ENCODE measurements at places on chromosomes 3 and 15.

- no peak for DNase-seq
Measured at GRCh38 chr3:189269365-189269764, 97.6 kb downstream of the TPRG1 start.

- DNase-seq, result no peak
Measured at GRCh38 chr3:139238281-139239030, 105.4 kb upstream of the MRPS22 start.

- DNase-seq, result no peak
Measured at GRCh38 chr3:33030802-33031201, 66.1 kb downstream of the GLB1 start.

DNA sequence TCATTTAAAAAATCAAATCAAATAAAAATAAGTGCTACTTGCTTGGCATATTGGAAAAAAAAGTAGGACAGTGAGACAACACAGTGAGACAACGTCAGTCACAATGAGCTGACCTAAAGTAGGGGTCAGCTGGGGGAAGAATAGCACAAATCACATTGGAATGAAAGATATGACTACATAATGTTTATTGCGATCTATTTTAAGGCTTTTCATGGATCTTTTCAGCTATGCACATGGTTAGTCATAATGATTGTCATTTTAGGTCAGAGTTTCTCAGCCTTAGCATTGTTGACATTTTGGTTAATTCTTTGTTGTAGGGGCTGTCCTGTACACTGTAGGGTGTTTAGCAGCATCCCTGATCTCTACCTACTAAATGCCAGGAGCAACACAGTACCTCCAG is 44.5 kb downstream of the CMSS1 start:
- DNase-seq, result no peak

DNA sequence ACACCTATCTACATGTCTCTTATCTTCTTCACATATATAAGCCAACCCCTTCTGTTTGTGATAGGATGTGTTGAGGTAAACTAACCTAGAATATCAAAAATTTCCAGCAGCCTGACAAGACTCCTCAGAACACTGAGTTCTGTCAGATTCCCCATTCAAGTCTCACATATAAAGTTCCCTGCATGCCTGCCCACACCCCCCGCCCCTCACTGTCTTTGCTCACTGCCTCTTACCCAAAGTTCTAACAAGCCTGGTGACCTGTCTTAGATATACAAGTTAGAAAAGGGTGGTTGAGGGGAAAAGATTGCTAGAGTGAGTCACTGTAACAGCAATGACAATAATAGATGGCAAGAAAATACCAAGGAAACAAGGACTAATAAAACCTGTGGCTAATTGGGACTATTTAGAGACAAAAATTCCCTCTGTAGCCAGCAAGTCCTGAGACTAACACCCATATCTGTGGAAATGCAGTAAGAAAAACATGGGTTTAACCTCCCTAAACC is 40.1 kb downstream of the FBXO22 start:
- DNase-seq, result no peak

DNA sequence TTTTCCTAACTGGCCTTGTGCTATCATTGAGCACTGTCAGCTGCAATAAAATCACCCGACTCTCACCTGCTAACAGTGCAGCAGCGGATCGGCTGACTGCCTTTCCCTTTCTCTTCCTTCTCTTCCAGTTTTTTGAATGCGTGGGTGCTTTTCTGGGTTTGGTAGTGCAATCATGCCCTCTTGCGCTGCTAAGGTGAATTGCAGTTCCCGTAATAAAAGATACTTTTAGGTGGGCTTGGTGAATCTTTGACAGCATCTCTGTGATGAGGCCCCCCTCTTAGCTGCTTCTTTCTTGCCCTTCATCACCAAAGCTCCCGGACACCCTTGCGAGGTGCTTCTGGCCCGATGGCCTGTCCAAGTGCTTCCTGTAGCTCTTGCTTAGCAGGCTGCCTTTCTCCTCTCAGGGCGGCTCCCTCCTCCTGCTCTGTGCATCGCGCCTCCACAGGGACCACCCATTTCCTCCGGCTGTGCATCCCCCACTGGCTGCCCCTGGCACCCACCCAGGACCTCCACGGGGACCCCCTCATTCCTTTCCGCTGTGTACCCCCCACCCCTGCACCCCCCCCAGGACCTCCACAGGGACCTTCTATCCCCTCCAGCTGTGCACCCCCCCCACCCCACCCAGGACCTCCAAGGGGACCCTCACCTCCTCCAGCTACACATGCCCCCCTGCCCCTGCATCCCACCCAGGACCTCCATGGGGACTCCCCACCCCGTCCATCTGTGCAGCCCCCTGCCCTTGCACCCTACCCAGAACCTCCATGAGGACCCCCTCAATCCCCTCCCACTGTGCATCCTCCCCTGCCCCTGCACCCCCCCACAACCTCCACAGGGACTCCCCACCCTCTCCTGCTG is 50.8 kb upstream of the RPL32 start:
- peak; percentile 40 for DNase-seq

DNA sequence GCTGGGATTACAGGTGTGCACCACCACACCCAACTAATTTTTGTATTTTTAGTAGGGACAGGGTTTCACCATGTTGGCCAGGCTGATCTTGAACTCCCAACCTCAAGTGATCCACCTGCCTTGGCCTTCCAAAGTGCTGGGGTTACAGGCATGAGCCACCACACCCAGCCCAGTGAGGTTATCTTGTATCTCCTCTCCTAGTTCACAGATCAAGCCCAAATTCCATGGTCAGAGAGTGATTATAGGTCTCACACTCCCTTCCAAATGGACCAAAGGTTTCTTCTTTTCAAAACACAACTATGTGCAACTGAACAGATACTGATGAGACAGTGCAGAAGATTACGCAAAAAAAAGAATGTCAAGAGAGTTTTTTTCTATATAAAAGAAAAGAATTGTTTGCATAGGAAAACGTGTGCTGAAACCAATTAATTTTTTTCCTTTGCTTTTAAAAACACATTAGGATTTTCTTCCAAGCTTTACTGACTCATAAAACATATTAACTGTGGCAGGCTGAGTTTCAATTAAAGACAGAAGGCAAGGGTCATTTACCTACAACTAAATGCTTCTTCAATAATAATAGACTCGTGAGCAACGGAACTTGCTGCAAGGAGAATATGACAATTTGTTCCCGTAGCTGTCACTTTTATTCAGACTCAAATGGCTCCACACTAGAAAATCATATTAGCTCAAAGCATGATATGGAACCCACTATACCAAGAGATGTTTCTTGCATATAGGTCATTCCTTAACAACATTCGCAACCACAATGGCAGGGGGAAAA is 30.4 kb upstream of the THUMPD3 start:
- DNase-seq, result no peak

- DNase-seq, result peak; percentile 78
Measured at GRCh38 chr3:25120665-25121064, 307.4 kb upstream of the RARB start.

- DNase-seq, result no peak
Measured at GRCh38 chr3:170085396-170085795, 47.6 kb downstream of the GPR160 start.

GRCh38 chr3:177377166-177377565 is 179.9 kb upstream of the TBL1XR1 start:
- peak; percentile 76 for DNase-seq

DNA sequence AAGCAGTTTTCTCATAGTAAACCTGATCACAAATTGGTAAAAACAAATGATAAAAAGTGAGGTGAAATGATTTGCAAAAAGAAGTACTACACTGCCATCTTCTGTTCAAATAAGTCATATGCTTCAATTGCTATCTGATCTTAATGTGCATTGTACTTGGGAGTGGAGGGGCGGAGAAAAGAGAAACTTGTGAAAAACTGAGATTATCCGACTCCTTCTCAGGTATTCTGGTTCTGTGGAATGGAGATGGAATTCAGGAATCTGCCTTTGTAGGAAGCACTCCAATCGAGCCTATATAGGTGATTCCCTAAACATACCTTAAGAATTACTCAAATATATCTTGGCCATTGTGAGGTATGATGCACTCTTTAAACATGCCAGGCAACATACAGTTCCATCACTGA is 180.6 kb downstream of the CHL1 start:
- DNase-seq, result no peak

DNA sequence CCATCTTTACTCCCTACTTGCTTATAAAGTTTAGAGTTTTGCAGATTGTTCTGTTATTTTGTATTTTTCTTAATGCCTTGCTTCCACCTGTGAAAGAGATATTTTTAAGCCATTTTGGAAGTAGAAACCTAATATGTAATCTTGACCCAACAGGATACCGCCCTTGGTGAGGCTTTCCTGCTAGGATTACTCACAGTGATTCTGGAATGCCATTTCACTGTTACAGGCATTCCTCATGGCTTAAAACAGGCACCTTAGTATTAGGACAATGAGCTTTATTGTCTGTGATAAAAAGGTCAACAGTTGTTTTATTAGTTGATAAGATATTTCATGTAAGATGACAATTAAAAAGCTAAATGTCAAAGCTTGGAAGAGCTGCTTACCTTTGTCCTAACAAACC is 58.2 kb downstream of the PHLDB2 start:
- no peak for DNase-seq

DNA sequence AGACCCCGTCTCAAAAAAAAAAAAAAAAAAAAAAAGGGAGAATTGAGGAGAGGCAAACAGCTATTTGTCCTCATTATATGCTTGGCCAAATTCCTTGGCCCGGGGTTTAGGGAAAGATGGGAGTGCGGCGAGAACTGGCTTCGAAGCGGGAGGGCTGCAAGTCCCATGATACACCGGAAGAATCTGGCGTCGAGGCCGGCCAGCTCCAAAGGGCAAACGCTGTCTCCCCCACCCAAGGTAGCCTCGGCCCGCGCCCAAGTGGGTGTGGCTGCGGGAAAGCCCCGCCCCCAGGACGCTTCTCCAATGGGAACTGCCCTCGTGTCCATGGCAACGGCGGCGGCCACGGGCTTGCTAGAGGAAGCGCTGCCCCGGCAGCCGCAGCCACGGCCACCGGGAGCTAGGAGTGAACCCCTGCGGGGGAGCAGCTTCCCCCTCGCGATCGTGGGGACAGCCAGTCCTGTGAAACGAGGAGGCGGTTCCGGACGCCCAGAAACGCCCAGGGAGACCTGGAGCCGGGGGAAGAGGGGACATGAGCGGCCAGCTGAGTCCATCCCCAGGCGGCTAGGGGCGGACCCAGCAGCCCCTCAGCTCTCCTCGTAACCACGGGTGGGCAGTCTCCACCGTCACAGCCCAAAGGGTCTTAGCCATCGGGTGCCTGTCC is at the start of gene TTLL13:
Gene TTLL13, plus strand, starts transcription at position 354 of the 661 bp plus-strand sequence. CDS start 1,075 bp downstream, outside the sequence.
- peak; percentile 99 for DNase-seq

DNA sequence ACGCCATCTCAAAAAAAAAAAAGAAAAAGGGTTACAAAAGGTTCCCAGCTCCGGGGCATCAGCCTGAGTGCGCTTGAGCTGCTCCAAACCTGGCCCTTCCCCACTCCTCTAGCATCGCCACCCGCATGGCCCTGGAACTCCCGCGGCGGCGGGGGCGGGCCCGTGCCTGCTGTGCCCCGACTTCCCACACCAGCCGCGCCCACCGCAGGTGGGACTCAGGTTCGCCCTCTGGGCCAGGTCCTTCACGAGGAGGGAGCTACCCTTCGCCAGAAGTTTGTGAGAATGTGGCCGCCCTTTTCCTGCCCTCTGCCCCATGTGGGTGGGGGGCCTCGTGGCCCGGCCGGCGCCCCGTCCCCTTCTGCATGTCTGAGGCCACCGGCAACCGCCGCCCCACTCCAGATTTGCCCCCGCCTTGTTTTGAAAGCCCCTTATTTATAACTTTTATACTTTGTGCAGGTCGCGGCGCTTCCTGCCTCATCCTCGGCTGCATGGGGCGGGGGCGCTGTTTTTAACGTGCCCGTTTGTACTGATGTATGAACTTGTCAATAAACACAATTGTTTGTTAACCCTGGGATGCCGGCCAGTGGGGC is 507 bp upstream of the JMJD7 start:
- peak; percentile 51 for DNase-seq

GRCh38 chr15:67685008-67685599 is 140.2 kb upstream of the SKOR1 start:
- no peak for DNase-seq

DNA sequence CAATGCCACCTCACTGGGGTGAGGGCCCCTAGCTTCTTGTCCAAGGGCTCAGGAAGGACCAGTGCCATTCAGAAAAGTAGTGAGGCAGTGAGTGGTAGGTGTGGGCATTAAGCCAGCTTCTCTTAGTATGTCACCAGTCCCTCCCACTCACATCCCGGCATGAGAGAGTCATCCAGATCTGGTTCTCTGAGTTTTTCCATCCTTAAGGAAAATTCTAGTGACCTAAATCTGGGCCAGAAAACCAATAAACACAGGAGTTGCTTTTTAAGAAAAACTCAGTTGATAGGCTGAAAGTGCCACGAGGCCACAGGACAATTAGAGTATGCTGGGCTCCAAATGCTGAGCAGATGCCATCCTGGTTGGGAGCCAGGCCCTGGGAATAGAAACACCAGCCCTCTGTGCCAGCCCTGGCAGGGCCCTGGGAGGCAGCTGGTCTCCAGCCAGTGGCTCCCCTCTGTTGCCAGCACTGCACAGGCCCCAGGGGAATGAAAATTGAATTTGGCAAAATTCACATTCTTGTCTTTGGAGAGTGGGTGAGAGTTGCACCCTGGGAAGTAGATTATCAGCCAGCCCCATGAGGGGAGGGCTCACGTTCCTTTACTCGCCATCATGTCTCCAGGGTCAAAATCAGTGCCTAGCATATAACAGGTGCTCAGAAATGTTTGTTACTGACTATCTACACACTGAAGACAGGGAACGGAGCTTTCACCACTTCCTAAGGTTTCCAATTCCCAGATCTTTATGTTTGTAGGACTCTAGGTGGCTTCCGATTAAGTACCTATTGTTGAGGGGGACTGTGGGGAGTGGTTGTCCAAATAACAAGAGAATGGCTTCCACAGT is 52.8 kb downstream of the FAM43A start:
- no peak for DNase-seq

DNA sequence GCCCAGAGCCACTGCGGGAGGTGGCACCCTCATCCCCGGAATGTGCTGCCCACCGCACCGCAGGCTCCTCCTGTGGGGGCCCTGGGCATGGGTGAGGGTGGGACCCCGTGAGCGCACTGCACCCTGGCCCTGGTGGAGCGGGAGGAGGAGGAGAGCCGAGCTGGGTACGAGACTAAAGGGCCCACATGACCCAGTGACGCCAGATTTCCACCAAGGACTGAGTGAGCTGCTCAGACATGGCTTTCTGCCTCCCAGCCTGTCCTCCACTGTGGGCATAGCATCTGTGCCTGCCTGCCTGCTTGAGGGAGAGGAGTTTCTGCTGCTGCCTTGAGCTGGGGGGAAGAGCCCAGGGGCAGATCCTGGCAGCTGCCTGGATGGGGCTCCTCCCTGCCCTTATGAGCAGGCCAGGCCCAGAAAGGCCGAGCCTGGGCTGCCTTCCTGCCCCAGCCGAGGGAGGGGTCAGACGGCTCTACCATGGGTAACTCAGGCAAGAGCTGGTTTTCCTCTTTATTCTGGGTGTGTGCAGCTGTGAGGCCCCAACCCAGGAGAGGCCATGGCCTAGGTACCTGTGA is 88.4 kb downstream of the VGLL4 start:
- no peak for DNase-seq

Data from colonic mucosa (tissue), 4 donors.